Activated gamma-delta T cell (primary cell): ENCODE measurements at places on chromosomes 4 and X.

DNA sequence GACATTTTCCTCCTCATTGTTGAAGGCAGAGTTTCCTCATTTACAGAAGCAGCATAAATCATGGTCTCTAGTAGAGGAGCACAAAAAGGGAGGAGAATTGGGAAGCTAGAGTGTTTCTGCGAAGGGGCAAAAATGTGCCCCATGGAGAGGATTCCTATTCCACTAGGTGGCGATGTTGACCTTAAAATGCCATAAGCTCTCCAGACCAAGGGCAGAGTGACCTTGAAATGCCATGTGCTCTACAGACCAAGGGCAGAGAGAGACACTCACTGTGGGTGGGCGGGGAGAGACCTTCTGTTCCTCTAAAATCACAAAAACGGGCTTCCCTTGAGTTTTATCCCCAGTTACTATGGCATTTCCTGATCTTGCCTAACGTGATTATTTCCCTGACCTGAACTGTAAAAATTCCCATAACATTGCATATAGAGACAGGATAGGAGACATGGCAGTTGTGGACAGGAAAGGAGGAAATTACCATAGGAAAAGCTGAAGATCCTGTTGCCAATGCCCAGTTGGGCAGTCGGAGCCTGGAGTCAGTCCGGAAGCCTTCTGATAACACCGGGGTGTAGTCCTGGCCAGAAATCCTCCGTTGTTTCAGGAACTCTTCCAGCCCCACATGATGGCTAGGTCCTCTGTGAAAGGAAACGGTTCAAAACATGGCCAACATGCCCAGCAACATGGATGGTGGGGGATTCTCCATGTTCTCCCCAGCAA, 567.7 kb downstream of the MAGEB5 start:
- no peak for DNase-seq

GRCh38 chrX:43949669-43950068, 23.5 kb downstream of the NDP start:
- no peak for DNase-seq

GRCh38 chr4:7844594-7844991, 95.1 kb downstream of the AFAP1 start:
- no peak for DNase-seq

GRCh38 chrX:17005712-17006368, 59.4 kb downstream of the REPS2 start:
- no peak for DNase-seq

DNA sequence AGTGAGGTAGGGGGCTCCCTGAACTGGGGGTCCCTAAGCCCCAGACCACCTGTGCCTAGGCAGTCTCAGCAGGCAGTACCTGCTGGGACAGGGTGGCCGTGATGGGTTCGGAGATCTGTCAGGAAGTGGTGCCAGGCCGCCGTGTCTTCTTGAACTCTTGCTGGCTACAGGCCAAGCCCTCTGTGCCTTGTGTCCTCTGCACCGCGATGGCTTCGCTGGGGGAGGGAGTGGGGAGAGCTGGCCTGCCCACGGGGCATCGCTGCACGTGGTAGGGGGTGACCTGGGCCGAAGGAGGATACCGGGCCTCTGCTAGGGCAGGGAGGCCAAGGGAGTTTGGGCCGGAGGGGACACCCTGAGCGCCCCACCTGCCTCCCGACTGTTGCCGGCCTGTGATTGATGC, 96.7 kb upstream of the NKX1-1 start:
- DNase-seq: no peak

- no peak for DNase-seq
Observed at GRCh38 chrX:26352891-26353430, 137.0 kb downstream of the MAGEB5 start.

GRCh38 chr4:141002323-141002805, 130.9 kb downstream of the RNF150 start:
- no peak for DNase-seq

DNA sequence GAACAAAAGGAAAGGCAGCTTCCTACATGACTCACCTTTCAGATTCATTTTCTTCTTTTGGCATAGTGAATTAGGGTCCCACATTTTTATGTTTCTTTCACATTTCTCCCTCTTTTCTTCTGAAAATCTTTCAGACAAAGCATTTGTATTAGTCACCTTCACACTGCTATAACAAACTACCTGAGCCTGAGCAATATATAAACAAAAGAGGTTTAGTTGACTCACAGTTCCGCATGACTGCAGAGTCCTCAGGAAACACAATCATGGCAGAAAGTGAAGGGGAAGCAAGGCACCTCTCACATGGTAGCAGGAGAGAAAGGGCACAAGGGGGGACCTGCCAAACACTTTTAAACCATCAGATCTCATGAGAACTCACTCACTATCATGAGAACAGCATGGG, 36.9 kb downstream of the MAGEA9 start:
- no peak for DNase-seq

- no peak for DNase-seq
Observed at GRCh38 chr4:150264595-150265161, 186.4 kb downstream of the DCLK2 start.

GRCh38 chrX:916230-916599, 285.6 kb downstream of the SHOX start:
- no peak for DNase-seq

DNA sequence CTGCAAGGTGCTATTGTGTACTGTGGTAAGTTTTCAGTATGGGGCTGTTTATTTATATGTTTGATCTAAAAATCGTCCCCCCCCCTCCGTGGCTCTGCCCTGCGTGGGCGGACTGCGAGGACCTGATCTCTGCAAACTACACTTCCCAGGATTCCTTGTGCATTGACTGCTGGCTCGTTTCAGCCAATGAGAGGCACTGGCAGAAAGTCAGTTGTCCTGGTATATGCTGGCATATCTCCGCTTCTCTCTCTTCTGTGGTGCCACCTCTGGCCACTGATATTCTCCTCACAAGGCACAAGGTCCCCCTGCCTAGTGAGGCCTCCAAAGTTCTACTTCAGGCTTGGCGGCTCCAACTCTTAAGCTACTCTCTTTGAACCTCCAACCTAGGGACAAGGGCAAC, 168.8 kb upstream of the ZFP42 start:
- no peak for DNase-seq

- no peak for DNase-seq
Observed at GRCh38 chrX:68193786-68194185, 239.5 kb downstream of the OPHN1 start.

DNA sequence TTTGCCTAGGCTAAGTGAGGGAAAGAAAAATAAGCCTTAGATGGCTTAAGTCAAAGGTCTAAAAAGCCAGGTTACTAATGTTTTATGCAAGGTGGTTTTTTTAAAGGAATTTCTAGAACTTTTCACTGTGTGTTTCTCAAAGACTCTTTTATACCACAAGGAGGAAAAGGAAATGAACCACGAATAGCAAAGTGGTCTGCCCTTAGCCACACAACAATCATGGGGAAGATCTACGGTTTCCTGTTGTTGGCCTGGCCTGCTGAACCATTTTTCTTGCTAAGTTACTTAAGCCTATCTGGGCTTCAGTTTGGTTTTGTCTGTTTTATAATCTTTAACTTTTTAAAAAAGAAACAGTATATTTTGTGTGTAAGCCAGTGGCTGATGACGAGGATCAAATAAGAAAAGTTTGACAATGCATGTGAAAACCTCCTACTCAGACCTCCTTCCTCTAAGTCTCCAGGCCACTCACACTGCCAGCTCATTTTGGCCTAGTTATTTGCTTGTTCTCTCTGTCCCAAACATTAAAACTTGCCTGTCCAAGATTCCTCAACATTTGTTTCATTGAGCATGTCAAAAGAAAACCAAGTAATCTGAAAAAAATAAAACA, 56.7 kb upstream of the COL25A1 start:
- DNase-seq: no peak

DNA sequence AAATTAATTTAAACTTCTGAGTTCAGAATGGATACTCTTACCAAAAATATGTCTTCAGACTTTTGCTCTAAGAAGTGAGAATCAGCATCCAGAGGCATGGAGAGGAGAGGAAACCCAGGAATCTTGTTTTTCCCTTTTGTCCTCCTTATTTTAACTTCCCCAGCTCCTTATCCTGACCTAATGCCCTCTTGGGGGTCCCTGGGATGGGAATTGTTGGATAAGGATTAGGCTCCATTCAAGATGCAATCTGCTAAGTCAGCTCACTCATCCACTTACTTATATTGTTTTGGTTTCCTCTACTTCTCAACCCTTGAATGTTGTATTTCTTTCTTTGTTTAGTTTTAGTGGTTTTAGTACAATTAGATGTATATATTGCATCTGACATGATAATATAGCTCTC, 208.4 kb upstream of the PCDH7 start:
- no peak for DNase-seq

DNA sequence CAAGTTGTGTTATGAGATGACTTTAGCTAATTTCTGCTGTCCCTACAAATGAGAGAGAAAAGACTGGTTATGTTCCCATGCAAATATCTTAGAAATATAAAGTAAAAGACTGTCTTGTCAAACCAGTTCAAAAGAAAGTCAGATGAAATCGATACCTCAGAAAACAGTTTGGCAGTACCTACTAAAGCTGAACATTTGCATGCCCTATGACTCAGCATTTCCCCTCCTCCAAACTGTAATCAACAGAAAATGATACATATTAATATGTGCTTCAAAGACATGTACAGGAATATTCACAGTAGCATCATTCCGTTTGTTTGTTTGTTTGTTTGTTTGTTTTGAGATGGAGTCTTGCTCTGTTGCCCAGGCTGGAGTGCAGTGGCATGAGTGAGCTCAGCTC, 90.3 kb downstream of the ARX start:
- no peak for DNase-seq

- DNase-seq: no peak
Observed at GRCh38 chr4:68995292-68995691, 43.7 kb upstream of the UGT2A3 start.

DNA sequence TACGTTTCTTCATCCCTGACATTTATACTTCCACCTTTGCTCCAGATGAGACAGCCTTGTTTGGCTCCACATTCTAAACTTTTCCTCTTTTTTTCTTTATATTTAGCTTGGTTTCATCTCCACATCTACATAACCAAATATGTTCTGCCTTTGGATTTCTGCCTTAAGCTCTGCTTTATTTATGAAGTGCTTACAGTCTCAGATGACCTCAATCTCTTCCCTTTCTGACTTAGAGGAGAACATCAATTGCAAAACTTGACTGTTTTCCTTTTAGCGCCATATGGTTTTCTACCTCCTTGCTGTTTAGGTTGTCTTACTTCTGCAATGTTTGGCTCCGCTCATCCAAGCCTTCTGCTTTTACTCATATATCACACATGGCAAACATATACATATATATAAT, 7.5 kb downstream of the ASB5 start:
- no peak for DNase-seq

DNA sequence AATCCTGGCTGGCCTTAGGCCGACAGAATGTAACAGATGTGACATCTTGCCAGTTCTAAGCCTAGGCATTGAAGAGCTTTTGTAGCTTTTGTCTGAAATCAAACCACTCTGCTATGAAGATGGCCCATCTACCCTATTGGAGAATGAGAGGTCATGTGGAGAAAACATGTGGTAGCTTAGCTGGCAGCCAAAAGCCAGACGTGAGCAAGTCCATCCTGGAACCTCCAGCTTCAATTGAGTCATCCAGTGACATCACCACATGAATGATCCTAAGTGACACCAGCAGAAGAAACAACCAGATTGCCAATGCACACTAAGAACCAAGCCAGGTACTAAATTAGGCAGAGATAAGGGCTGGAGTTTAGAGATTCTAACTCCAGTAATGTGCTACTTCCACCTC, 154.8 kb upstream of the ZFP42 start:
- no peak for DNase-seq

DNA sequence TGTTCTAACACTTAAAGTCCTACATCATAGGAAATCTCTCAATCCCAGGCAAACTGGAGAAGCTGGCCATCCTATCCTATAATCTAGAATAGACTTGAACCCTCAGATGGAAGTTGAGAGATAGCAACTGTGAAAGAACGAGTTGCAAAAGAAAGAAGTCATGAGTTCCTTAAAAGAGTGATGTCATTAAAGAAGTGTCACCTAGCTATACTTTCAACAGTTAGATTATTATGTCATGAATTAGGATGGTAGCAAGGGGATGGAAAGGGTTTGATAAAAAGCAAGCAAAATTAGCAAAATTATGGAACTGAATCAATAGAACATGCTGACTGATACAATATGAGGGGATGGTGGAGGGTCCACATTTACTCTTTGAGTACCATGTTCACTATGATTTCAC, 7.1 kb upstream of the MAPK10 start:
- no peak for DNase-seq

- peak; percentile 10 for DNase-seq
Observed at GRCh38 chr4:186724058-186724863, 605 bp upstream of the FAT1 start.

GRCh38 chr4:42151568-42152506, 618 bp downstream of the BEND4 start:
- peak; percentile 18 for DNase-seq

DNA sequence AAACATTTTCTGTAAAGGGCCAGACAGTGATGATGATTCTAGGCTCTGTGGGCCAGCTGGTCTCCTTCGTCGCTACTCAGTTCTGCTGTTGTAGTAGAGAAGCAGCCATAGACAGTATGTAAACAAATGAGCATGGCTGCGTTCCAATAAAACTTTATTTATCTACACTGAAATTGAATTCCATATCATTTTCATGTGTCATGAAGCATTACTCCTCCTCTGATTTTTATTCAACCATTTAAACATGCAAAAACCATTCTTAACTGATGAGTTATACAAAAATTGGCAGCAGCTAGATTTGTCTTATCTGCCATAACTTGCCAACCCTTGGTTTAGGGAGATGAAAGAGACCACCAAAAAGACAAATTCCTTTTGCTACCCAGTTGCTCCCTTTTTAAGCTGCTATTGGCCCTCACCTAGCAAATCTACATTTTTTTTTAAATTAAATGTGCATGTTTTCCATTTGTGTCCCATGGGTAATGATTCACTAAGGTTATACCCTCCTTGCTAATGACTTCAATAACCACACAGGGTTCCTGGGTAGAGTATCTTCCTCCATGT, 309.9 kb downstream of the DHX15 start:
- DNase-seq: no peak

DNA sequence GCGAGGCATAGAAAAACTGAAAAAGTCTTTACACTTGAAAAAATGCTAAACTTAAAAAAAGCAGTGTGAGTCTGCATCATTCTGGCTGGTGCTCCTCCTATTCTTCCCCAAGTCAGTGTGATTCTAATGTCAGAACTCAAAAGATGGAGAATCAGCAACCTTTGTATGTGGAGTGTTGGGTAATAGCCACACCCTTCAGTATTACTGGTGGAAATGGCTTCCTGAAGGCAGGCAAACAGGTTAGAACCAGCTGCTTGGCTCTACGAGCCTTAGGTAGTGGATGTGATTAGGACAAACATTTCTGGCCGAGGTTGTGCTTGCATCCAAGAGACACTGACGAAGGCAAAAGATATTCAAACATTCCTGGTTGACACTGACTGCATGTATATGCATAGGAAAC, 353.4 kb upstream of the TACR3 start:
- DNase-seq: no peak
